ENCODE measurements at places on chromosomes 1 and 21.

- no peak for DNase-seq
Observed at GRCh38 chr1:152145769-152146168, 13.3 kb downstream of the RPTN start.

DNA sequence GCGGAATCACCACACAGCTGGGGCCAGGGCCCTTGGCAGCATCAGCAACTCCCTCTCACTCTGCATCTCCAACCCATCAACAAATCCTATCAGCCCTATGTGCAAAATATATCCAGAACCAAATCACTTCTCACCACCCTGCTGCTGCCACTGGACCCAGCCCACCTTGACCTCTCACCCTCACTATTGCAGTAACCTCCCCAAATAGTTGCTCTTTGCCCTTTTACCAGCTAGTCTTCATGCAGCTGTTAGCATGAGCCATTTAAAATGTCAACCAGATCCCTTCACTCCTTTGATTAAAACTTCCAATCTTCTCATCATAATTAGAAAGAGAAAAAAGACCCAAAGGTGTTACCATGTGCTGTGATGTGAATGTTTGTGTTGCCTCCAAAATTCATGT, 155.7 kb upstream of the IRF2BP2 start:
- no peak for DNase-seq

GRCh38 chr1:66439031-66439740, 94.8 kb upstream of the SGIP1 start:
- no peak for DNase-seq

DNA sequence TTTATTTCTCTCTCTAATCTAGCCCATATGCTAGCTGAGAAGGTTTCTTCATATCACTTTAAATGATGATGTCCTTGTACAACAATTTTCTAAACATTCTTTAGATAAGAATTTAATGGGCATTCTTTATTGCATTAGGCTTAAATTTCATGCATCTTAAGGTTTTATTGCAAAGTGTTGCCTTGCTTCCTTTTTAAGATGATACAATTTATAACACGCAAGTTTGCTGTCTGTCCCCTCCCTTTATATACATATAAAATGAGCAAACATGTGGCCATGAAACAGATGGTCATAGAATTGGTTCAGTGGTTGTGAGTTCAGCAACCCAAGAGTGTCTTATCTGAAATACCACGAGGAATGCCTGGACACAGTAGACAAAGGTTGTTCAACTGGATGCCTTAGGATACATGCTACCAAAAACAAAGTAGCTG, 12.1 kb downstream of the NBPF3 start:
- DNase-seq = no peak

GRCh38 chr1:242128951-242129502, 130.1 kb upstream of the MAP1LC3C start:
- DNase-seq = peak; percentile 24

DNA sequence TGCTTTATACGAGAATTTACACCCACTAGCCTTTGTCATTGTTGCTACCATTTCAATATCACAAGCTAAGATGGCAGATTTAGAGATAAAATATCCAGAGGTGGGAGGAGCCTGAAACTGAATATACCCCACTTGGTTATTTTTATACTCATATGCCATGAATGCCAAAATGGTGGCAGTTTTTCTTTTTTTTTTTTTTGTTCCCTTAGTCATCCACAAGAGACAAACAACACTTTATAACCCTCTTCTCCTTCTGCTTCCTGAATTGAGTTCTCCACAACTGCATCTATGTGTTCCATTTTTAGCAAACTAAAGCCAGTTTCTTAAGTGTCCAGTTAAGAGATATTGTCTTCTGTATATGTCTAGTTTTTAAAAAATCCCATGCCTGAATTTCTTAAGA, 558.4 kb downstream of the LMO4 start:
- DNase-seq = no peak

- no peak for DNase-seq
Observed at GRCh38 chr21:45151445-45152160, 77.2 kb downstream of the ADARB1 start.

DNA sequence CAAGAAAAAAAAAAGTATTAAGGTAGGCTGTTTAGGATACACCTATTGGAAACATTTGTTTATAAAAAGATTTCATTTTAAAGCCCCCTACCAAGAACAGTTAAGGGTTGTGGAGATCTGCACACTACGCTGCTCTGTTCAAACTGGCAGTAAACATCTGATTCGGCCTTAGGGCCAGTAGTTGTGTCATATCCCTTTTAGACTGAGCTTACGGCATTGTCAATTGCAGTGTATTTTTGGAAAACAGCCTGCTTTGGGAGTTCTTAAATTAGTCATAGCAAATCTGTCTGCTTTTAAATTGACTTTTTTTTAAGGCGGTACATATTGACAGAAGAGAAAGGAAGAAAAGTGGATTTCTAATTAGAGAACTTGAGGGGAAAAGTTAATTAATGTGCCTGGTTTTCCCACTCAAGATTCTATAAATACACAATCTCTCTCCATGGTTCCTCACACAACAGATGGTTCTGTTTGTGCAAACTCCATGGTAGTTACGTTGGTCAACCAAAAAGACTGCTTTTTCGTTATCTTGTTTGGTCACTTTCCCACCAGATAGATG, 1.7 kb upstream of the ELK4 start:
- no peak for DNase-seq

DNA sequence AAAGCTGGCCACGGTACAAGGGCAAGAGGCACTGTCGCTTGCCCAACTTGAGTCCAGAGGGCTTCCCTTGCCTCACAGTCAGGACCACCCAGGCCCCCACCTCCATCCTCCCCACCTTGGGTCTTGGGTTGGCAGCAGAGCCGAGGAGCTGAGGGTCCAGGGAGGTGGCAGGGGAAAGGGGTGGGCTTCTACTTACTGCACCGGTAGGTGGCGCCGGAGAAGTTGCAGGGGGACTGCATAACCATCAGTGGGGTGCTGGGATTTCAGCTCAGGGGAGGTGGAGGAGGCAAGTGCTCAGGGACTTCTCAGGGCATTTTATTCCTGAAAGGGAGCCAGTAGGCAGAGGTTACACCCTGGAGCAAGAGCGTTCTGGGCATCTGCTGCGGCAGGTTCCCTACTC, 44.0 kb downstream of the TRIM62 start:
- DNase-seq = peak; percentile 45

- no peak for DNase-seq
Observed at GRCh38 chr1:60234776-60235175, 161.2 kb upstream of the C1orf87 start.

GRCh38 chr1:216184126-216184680, 239.0 kb downstream of the USH2A start:
- DNase-seq = no peak

- peak; percentile 97 for DNase-seq
Observed at GRCh38 chr1:228490120-228491078, 3.2 kb downstream of the RNF187 start.

DNA sequence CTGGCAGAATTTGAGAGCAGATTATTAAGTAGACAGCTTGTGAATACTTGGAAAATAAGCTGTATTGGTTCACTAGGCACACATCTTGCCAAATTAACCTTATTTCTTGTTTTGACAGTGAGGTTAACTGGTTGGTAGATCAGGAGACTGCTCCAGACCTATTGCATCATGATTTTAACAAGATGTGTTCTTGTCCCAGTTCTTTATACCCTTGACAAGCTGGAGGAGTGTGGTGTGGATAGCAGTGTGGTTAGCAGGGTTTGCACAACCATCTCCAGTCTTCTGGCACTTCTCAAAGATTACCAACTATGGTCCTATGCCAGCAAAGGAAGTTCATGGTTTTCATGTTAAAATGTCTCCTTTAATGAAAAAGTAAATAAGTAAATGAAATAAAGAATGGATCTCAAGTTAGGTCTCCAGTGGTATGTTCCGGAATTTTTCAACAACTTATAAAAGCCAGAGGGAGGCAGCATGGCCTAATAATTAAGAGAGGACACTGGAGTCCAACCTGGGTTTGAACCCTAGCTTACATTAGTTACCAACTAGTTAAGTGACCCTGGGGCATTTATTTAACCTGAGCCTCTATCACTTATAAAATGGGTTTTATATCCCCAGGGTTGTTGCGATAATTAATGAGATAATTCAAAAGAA, 34.1 kb downstream of the DDX20 start:
- no peak for DNase-seq

DNA sequence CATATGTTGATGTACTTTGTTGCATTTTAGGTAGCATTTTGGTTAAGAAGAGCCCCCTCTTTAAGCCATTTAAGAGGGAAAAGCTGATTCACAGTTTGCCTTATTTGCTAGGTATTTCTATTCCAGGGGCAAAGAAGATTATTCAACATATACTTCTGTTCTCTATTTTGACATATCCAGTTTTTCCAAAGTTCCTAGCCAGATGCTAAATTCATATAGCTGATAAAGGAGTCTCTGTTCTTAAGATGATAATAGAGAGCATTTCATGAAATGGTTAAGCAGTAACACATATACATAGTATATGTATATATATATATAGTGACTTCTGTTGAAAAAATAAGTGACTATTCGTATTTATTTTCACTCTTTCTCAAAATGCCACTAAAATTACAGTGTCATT, 15.5 kb upstream of the CD55 start:
- no peak for DNase-seq

- DNase-seq = no peak
Observed at GRCh38 chr1:159908031-159908940, 8.3 kb upstream of the CFAP45 start.

DNA sequence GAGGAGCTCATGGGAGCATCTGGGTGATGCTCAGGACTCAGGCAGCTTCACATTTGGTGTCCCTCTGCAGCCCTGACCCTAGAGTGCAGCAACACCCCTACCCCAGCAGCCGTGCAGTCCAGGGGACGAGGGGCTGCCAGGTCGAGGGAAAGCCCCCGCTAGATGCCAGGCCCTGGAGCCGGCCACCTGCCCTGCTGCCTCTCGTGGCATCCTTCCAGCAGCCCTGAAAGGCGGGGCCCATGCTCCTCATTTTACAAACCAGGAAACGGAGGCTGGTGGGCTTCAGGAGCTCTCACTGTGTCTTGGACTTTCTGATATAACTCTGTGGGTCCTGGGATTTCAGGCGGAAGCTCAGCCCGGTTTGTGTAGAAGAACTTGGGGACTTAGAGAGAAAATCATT, 120.5 kb upstream of the WNT4 start:
- DNase-seq = peak; percentile 39

- peak; percentile 45 for DNase-seq
Observed at GRCh38 chr1:159900086-159900680, at the start of gene CFAP45. CFAP45 (minus strand) TSS chr1:159900165; CDS start chr1:159900098, 67 bp downstream.

GRCh38 chr1:152251391-152251790, 27.4 kb upstream of the HRNR start:
- DNase-seq = no peak

DNA sequence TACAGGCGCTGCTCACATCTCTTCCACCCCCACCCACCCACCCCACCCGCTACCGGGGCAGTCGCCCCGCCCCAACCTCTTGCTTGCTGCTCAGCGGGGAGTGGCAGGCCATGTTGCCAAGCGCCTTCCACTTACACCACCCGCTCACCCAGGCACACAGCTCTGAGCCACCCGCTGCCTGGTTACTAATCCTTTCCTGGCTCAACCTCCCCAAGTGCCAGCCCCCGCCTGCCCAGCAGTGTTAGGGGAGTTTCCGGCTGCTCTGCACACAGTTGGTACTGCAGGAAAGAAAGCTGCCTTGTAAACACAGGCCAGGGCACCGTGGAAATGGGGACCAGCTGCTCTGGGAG, 56.2 kb downstream of the LACTBL1 start:
- DNase-seq = peak; percentile 91

Data from NCI-H1092 treated with DMSO at 0.1 percent for 48 hours (cell line).